Activated CD8-positive, alpha-beta memory T cell treated with anti-CD3 and anti-CD28 coated beads for 48 hours (primary cell): ENCODE measurements at places on chromosomes 3 and 15.

DNA sequence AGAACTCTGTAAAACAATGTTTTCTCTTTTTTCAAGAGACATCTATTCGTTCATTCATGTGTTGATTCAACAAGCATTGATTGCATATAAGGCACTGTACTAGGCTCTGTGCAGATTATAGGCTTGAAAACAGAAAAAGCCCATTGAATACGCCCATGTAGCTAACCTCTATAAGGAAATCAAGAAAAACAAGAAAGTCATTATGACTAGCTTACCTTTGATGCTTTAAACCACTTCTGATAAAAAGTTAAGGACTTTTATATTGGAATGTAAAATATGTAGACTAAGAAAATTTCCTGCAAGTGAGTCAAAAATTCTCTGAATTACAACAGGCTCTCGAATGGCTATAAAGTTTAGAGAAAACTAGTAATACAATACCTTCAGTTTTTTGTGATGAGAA lies 92.5 kb downstream of the BDH1 start:
- DNase-seq = no peak

DNA sequence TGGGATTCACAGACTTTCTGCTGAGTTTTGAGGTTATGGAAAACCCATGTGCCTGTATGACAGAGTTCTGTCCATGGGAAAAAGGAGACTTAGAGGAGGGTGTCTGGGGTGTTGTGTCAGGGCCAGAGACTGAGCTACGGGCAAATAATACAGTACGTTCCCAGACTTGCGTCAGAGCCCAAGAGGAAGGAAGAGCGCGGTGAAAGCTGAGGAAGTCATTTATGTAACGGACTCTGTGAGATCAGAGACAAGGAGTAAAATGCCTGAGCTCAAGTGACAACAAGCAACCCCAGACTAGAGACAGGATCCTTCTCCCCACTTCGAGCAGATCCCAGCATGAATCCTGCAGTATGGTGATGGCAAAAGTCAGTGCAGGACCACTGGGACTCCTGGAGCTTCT lies 368.6 kb upstream of the MCTP2 start:
- DNase-seq = no peak

DNA sequence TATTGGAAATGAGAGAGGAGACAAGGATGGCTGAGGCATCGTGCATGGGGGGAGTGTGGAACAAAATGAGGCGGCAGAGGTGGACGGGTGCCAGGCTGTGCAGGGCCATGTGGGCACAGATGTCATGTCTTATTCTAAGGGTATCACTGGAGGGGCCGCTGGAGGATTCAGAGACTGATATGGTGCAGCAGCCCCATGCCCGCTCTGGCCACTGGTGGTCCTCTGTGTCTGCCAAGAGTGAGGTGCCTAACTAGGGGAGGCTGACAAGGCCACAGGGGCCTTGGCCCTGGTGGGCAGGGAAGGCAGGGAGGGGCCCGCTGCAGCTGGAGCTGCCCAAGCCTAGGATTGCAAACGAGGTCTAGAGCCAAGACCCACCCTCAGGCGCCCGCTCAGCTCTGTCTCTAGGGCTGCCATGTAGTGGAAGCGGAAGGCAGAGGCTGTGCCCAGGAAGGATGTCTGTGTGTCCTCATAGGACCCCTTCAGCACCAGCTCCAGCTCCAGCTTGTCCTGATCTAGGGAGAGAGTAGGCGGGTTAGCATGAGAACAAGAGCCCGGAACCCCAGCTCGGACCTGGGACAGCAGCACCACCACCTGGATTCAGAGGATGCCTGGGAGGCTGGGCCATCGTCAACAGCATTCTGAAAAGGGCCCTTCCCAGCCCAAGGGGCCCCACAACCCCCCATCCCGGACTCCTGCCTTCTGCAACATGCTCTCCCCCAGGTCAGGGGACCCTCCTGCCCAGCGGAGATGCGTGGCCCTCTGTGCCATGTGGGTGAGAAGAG lies 11.3 kb downstream of the PLA2G4D start:
- no peak for DNase-seq

DNA sequence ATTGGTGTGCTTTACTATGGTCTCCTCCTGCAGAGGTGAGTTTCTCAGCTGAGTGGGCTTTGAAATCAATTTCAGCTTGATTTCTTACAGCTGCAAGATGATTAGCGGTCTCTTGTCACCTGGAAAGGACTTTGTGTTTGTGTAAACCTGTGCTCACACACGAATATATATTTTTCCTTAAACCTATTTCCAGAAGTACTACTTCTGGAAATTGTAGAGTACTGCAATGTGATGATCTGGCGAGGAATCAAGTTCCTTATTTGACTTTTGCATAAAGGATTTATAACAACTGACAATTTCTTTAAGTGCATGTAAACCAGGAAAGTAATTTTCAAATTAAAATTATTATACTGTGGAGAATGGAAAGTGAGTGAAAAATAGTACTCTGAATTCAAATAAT lies 2.1 kb downstream of the MCTP2 start:
- no peak for DNase-seq

- no peak for DNase-seq
Observed at GRCh38 chr15:35657679-35658311, 111.8 kb upstream of the DPH6 start.

- no peak for DNase-seq
Observed at GRCh38 chr3:149395107-149396089, 17.9 kb upstream of the TM4SF1 start.

- DNase-seq = no peak
Observed at GRCh38 chr3:171461525-171461917, 1.3 kb upstream of the TNIK start.

DNA sequence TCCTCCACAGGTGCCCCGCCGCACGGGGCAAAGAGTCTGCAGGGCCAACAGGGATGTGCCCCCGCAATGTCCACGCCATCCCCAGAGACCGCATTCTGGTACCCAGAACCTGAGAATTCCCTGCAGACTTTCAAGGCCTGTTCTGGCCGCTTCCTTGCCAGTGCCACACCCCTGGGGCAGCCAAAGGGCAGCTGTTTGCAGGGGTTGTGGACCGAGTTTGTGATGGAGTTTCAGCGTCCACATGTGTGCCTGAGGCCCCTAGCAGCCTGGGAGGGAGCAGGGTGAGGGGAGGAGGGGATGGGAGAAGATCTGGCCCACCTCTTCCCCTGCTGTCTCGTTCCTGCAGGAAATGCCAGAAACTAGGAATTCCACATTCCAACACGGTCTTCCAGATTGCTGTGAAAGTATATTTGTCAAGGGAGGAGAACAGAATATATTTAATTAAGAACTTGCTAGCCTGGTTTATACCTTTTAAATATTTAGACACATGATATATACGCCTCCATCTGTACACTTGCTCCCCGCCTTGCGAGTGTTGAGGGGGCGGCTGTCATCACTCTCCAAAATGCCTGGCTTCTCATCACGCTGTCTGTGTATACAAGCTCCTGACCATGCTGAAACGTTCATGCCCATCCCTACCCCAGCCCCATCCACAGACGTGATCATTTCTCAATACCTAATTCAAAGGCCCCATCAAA lies 31.1 kb upstream of the RASA2 start:
- DNase-seq = no peak
